ENCODE measurements at places on chromosomes 3 and 15.

- DNase-seq = no peak
Measured at GRCh38 chr3:72143966-72144717, 359.2 kb upstream of the PROK2 start.

GRCh38 chr3:86867982-86868381 lies 123.0 kb downstream of the VGLL3 start:
- DNase-seq = no peak

GRCh38 chr3:117510396-117510795 lies 800.8 kb downstream of the TUSC7 start:
- no peak for DNase-seq

DNA sequence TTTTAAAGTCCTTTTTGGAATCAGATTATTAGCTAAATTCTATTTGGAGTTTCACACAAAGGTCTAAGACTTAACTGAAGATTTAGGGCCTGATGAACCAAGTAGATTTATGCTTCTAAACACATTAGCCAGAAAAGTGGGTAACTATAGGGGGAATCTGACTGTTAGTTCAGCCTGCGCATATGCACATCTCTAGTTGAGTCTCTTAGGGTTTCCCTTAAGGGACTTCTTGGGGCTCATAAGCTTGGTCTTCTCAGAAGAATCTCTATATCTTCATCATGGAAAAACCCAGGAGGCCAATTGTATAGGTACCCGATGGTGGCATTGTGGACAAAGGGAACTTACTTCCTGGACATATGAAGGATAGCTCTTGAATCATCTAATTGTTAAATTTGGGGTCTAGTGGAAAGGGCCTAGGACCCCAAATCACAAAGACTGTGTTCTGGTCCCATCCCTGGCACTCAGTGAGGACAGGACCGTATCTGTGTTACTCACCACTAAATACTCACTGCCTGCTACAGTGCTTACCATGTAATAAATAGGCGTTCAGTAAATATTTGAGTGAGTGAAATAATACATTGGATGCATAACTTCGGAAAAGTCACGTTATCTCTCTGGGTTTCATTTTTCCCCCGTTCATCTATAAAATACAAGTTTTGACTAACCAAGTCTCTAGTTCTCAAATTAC lies 17.0 kb downstream of the SELENOT start:
- no peak for DNase-seq

GRCh38 chr3:39404943-39405686 lies 1.4 kb upstream of the RPSA start:
- no peak for DNase-seq

- DNase-seq = no peak
Measured at GRCh38 chr3:143240886-143241285, 121.3 kb downstream of the CHST2 start.

DNA sequence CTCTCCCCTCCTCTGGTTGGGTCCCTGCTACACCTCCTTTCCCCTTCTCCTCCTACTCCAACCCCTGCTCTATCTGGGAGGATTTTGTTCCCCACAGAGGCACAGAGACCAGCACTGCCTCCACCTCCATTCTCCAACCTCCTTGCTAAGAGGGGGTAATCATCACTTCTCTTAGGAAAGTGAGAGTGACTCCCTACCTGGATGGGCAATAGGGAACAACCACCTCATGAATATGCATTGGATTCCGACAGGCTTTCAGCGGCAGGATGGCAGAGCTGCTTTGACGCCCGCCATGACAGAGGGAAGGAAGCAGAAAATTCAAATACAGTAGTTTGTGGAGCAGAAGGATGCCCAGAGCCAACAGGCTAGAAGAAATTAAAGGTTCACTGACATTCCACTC lies 614.8 kb upstream of the MDFIC2 start:
- DNase-seq = no peak

DNA sequence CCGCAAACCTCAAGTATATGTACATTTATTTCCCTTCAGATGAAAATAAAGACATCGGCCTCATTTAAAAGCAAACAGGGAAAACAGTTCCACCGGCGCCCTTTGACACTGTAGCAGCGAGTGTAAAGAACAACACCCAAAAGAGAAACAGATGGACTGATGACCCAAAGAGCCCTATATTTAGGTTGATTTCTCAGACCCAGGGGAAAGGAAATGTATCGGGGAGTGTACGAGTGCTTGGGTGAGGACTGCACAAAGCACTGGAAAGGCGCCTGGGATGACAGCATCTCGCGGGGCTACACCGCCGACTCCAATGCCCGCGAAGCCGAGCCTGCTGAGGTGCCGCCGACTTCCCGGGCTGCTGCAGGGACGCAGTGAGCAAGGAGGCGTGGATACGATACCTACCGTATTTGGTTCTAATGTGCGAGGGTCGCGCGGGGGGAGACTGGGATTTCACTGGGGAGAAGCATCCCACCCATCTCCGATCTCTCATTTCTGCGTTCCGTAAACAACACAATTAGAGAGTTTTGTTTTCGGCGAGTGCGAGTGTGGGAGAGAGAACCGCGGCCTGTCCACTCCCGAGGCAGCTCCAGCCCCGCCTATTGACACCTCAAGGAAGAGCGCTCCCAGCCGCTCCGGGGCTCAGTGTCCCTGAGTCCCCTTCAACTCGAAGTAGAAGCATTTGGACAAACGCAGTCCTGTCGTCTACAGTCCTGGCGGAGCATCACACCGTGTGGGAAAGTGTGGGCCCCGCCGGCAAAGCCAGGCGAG lies 2.0 kb downstream of the MECOM start:
- no peak for DNase-seq

- no peak for DNase-seq
Measured at GRCh38 chr15:42154956-42155355, 1.5 kb downstream of the PLA2G4F start.

DNA sequence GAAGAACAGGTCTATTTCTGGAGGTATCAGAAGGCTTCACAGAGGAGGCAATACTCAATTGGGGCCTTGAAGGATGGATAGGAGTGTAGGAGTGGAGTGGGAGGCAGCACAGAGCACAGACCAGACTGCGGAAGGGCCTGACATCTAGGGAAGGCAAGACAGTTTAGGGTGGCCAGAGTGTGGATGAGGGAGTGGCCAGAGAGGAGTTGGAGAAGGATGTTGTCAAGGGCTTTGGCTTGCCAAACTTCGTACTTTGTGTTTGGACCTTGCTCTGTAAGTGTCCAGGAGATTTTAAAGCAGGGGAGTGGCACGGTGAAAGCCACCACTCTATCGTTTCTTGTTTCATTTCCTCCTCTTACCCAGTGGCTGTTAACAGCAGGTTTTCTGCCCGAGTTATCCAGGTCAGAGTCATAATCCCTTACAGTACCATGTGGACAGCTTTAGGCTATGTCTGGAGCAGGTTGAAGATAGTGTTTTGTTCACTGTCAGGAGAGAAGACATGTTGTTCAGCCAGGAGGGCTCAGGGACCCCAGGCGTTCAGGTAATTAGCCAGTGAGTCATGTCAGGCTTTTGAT lies 12.3 kb downstream of the SMAD3 start:
- DNase-seq = no peak

GRCh38 chr15:59531066-59531675 lies 80.4 kb upstream of the GCNT3 start:
- no peak for DNase-seq

- no peak for DNase-seq
Measured at GRCh38 chr3:67325231-67325630, 327.1 kb downstream of the KBTBD8 start.

DNA sequence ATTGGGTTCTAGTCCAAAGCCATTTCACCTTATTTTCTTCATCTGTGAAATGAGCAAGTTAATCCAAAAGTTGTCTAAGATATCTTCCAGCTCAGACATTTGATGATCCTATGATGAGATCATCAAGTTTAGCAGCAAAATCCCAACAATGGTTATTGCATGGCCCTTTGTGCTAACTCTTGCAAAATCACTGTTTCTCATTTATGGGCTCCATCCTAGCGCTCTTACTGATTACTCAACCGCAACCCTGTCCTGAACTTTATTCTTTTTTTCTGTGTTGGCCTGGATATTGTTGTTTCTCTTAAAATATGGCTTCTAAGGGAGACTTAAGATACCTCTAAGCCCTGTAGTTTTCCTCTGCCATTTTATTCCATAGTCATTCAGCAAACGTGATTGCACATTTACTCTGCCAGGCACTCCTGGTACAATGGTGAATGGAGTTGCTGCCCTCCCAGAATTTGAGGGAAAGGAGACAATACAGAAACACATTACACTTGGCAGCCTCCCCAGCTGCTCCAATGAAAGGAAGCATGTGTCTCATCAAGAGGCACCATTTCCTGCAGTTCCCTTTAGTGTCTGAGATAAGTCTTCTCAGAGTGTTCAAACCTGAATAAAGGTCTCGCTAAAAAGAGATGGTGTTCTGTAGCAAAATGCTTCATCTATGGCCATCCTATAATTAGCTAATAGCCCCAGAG lies 4.4 kb downstream of the GXYLT2 start:
- no peak for DNase-seq

DNA sequence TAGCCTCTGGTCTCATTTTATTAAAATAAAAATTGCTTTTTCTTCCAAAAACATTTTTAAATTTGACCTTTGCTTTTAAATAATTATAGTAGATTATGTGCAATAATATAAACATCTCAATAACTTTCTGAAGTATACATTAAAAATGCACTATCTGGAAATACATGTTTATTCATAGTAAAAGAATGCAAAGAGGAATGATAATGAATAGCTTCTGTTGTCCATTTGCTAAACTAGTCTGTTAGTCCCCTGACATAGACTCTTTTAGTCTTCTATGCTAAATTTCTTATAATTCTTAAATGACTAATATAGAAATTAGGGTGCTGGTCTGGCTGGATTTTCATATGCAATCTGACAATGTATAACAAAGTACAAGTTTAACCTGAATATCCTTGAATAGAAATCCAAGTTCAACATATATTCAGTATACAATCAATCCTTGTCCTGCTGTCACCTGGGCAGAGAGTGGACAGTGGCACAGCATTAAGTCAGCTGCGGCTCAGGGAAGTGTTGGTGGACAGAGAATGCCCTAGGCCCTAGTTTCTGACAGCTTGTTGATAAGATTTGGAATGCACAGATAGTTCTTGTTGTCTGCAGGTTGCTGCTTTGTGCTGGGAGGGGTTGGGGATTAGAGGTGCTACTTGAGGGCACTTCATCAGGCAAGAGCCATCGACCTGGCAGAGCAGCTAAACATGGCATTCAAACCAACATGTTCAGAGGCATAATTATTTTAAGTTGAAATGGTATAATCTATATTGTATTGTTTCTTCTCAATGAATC lies 161.7 kb downstream of the MBNL1 start:
- DNase-seq = no peak

- no peak for DNase-seq
Measured at GRCh38 chr15:99387421-99388168, 136.3 kb downstream of the LRRC28 start.

DNA sequence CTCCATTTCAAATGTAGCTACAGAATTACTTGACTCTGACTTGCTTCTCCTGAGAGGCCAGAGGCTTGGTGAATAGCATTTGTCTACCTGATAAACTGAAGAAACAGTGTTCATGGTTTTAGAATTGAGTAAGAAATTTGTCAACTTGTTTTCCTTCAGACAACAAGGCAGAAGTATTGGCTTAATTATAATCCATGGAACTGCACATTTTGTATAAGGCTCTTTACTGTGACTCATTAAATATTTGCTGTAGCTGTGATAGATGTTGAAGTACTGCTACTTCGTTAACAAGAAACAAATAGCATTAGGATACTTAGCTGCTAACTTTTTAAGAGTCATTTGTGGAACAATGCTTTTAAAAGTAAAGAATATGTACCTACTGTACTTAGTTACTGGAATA lies 4.6 kb downstream of the UNC13C start:
- no peak for DNase-seq

DNA sequence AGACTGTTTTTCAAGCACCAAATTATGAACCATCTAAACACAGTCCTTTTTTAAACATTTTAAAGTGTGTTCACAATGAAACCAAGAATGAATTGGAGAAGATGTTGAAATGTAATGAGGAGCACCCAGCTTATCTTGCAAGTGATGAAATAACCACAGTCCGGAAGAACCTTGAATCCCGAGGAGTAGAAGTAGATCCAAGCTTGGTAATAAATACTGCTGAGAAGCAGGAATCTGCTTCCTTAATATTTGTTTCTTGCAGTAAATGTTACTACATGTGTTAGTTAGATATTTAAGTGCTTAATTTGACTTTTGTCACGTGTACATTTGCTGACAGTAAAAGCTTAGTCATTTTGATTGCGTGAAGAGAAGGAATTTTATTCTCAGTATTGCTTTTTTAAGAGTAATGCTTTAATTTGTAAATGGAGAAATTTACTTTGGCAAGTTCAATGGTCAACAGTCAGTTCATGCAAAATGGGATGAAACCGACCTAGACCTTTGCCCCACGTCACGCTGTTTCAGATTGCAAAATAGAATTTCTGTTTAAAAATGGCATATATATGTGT lies 69.8 kb downstream of the OPA1 start:
- DNase-seq = no peak

DNA sequence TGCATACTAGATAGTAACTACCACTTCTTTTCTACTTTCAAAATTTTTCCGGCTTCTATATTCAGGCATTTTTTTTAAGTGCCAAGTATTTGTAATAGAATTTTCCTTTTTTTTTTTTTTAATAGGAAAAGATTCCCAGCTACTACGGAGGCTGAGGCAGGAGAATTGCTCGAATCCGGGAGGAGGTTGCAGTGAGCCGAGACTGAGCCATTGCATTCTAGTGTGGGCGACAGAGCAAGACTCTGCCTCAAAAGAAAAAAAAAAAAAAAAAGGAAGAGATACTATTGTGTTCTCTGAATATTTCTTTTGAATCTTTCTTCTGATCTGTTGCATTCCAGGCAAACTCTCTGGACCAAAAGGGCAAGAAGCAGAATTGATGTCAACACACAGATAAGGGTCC lies 557.3 kb downstream of the FGF12 start:
- no peak for DNase-seq

GRCh38 chr3:129485721-129486663 lies 42.4 kb upstream of the RHO start:
- no peak for DNase-seq

All from osteocyte (in vitro differentiated cells).